ENCODE measurements at places on chromosomes 6 and 20. TPM values are rescaled to one million over a fixed set of nuclear protein-coding genes. Genes with fewer than 3 reads are reported as not detected.

Gene ID1
- 552 TPM for total RNA-seq

Gene HMGCLL1
- 0.82 TPM for total RNA-seq

Gene OR11A1
- not detected for total RNA-seq

Gene PRL
- not detected for total RNA-seq

Gene CRISP3
- not detected for total RNA-seq

Gene KCNK5
- 4.8 TPM for total RNA-seq

Gene MPIG6B
- not detected for total RNA-seq

Gene BMP7
- 0.79 TPM for total RNA-seq

- no peak for DNase-seq
Measured at GRCh38 chr20:63318391-63319163, 25.6 kb downstream of the COL20A1 start.

DNA sequence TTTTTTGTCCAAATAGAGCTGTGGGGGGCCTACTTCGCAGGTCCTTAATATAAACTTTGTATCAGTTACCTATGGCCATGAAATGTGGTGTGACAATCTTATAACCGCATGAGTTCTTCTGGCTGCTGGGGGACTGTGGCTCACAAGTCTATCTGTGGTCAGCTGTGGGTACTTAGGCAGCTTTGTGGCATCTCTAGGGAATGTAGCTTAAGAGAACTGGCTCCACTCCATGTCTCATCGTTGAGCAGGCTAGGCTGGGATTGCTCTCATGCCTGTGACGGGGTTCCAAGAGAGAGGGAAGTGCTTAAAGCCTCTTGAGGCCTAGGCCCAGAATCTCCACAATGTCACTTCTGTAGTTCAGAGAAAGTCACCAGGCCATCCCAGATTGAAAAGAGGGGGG, 140.5 kb downstream of the BTBD3 start:
- DNase-seq = no peak

GRCh38 chr6:10838794-10839333, 525 bp upstream of the MAK start:
- DNase-seq = no peak

DNA sequence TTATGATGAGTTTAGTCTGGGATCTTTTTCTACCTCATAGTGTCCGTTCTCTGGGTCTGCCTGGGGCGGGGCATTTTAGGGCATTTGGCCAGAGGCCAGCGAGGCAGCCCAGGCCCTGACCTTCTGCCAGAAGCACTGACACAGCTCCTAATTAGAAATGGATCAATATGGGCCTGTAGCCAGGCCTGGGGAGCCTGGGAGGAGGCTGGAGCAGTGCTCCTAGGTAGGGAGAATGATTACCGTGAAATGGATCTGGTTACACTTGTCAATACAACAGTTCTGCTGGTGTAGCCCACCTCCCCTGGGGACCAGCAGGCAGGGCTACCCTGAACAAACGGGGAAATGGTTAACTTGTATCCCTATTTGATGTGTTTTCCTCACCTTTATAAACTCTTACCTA, 23.0 kb downstream of the RALY start:
- DNase-seq = no peak

- DNase-seq = no peak
Measured at GRCh38 chr20:58058421-58059259, 169.8 kb downstream of the ANKRD60 start.

- DNase-seq = no peak
Measured at GRCh38 chr20:47781632-47782031, 3.6 kb downstream of the SULF2 start.

DNA sequence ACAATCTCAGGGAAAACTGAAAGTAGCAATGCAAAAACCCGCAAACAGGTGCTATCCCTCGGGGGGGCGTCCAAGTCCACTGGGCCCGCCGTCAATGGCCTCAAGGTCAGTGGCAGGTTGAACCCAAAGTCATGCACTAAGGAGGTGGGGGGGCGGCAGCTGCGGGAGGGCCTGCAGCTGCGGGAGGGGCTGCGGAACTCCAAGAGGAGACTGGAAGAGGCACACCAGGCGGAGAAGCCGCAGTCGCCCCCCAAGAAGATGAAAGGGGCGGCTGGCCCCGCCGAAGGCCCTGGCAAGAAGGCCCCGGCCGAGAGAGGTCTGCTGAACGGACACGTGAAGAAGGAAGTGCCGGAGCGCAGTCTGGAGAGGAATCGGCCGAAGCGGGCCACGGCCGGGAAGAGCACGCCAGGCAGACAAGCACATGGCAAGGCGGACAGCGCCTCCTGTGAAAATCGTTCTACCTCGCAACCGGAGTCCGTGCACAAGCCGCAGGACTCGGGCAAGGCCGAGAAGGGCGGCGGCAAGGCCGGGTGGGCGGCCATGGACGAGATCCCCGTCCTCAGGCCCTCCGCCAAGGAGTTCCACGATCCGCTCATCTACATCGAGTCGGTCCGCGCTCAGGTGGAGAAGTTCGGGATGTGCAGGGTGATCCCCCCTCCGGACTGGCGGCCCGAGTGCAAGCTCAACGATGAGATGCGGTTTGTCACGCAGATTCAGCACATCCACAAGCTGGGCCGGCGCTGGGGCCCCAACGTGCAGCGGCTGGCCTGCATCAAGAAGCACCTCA, 166.3 kb downstream of the DTNBP1 start:
- peak; percentile 22 for DNase-seq

- no peak for DNase-seq
Measured at GRCh38 chr6:119348096-119348747, 1.3 kb downstream of the MAN1A1 start.

GRCh38 chr20:11689262-11689661, 228.4 kb upstream of the BTBD3 start:
- no peak for DNase-seq

DNA sequence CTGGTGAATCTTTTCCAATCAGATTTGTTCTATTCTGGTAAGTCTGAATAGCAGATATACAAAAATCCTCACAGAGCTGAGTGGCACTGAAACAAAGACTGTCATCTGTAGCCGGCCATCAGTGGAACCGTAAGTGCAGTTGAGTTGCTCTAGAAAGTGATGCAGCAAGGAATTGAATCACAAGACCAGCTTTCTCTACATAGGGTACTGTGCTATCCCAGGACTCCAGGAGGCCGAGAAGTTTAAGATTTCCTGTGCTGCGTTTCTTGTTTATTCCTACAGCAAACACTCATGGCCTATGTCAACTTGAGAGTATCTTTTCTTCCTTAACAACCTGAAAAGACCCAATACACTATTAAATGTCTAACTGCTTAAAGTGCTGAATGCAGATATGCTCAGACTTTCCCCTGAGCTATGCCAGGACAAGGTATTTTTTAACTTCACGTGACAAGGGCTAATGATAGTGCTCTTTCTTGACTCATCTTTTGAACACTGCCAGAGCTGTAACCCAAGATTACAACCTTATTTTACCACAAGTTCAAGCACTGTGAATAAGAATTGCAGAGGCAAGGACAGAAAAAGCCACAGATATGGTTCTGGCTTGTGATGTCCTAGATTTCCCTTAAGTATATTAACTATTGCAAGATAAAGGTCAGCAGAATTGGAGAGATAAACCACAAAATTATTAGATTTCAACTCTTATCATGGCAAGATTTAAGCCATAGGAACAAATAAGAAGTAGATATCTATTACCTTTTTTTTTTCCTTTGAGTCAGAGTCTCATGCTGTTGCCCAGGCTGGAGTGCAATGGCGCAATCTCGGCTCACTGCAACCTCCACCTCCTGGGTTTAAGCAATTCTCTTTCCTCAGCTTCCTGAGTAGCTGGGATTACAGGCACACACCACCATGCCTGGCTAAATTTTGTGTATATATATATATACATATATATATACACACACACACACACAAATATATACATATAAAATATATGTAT, 71.6 kb downstream of the GJA1 start:
- DNase-seq = no peak

- no peak for DNase-seq
Measured at GRCh38 chr6:52176550-52176949, 9.6 kb upstream of the IL17A start.

GRCh38 chr6:129845696-129846095, 15.4 kb downstream of the TMEM244 start:
- DNase-seq = no peak

DNA sequence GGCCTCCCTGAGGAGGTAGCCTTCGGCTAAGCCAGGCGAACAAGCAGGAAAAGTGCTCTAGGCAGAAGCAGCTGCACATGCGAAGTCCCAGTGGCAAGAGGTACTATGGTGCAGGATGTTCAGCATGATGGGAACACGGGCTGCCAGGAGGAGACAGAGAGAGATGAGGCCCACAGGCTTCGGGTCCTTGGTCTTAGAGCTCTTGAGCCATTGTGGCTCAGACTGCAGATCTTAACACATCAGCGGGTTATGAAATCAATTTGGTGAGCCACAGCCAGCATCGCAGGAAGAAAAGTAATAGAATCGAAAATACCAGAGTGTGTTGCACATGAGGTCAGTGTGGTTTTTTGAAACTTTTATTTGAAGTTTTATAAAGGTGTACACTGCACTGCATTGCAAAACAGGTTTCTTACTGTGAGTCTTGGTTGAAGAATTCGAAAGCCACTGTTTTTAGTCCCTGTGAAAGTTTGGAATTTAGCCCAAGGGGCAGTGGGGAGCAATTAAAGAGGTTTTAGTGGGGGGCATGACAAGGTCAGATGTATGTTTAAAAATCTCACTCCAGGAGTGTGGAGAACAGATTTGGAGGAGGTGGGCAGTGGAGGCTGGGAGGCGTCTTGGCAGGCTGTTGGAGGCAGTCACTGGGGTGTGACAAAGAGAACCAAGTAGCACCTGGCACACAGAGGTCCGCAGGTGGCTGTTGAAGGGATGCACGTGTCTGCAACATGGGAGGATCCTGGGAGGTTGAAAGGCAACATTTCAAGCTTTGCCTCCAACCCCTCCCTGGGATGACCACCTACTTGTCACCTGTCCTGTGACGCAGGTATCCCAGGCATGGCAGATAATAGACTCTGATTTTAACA, 69.3 kb downstream of the EYA2 start:
- DNase-seq = no peak

- no peak for DNase-seq
Measured at GRCh38 chr6:93088621-93089501, 330.5 kb downstream of the EPHA7 start.

GRCh38 chr6:169671563-169671962, 30.3 kb downstream of the WDR27 start:
- no peak for DNase-seq

DNA sequence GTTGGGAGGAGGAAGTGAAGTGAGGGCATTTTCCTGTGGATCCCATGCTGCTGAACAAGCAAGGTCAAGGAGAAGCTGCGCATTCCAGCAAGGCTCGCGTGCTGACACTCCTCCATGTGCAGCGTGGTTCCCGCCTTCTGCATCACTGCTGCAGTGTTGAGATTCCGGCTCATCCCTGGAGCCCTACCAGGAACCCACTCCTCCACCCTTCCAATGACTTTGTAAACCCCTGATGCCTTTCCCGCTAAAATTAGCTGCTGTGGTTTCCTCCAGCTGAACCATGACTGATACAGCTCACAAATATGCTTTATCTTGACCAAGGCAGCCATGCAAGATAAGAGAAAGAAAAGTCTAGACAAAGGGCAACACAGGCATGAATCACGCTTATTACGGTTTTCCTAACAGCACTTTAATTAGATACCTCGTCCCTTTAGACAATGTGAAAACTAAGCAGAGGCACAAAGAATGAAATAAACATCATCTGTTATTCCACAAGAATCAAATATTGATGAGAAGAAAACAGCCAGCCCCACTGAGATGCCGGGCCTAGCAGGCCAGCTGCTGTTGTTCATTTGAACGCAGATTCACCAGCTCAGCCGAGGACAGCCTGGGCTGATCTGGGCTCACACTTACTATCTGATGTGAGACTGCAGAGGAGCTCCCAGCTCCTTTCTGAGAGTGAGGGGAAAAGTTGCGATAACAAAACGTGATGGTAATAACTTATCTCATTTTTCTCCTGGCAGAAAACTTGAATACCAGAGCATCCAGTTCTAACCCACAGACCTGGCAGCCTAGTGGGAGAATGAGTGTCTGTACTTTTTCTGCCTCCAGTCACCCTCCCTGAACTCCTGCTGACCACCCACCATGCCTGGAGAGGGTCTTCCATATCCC, 14.2 kb upstream of the BNIP5 start:
- peak; percentile 49 for DNase-seq

DNA sequence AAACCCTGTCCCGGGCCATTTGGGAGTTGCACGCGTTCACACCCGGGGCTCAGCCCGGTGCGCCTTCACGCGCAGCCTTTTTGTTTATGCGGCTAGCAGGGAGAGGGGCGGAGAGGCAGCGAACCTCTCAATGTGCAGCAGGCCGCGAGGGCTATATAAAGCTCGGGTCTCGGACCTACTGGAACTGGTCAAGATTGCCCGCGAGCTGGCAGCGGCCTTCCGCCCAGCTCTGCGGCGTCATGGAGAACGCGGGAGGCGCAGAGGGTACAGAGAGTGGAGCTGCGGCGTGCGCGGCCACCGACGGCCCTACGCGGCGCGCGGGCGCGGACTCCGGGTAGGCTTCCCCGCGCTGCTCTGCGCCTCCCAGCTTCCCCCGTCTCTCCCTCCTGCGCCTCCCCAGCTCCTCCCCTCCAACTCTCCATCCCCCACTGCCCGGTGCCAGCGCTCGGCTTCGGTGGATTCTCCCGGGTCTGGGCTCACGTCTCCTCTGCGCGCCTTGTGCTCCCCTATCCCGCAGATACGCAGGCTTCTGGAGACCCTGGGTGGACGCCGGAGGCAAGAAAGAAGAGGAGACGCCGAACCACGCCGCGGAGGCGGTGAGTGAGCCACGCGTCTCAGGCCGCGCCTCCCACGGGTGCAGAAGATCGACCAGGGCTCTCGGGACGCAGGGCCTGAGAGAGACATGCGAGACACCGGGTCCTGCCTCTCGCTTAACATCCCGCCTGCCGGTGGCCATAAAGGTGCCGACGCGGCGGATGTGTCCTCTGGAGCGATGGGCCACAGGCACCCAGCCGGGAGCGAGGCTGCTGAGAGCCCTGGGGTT, at the start of gene RIPPLY2:
TSS of gene RIPPLY2 (plus strand) at position 183 of the 823 bp plus-strand sequence. CDS start at position 240, 57 bp downstream.
- no peak for DNase-seq

DNA sequence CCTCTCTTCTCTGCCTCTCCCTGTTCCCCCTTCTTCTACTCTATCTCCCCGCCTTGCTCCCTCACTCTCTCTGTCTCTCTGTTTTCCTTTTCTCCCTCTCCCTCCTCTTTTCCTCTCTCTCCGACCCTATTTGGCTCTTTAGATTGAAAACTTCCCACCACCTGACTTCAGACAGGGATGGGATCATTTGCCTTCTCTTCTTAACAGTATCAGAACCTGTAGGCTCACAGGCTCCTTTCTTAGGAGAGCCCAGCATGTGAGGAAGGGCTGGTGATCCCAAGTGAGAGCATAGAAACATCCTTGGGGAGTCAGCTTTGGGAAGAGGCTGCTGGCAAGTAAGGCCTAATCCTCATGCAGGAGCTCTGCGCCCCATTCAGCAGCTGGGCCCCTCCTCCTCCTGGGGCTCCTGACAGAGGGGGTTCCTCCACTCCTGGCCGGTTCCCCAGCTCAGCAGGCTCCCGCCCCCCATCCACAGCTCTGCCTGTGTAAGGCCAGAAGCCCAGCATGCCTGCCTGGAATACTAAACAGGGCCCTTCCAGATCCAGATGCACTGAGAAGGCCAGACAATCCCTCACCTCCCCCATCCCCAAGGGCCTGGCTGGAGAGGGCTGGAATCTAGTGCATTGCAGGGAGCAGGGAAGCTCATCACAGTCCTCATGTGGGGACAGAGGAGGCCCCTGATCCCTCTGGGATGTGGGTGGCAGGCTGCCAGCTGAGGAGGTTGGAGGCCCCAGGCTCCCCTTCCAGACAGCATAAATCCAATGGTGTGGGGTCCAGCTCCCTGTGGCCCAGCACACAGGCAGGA, 93.4 kb downstream of the PTPRT start:
- no peak for DNase-seq

GRCh38 chr6:26103141-26103769, 16.0 kb downstream of the HFE start:
- no peak for DNase-seq

- no peak for DNase-seq
Measured at GRCh38 chr6:6707143-6707542, 118.6 kb downstream of the LY86 start.

- DNase-seq = no peak
Measured at GRCh38 chr20:22629447-22629846, 45.1 kb upstream of the FOXA2 start.
